ENCODE measurements at places on chromosomes 3 and 15.
A peak's percentile ranks its signal among the peaks of the same experiment; 100 is the strongest.

- no peak for DNase-seq
Observed at GRCh38 chr15:85615930-85616329, 178.8 kb downstream of the KLHL25 start.

GRCh38 chr3:70748593-70748992, 436.2 kb upstream of the MDFIC2 start:
- DNase-seq: no peak

DNA sequence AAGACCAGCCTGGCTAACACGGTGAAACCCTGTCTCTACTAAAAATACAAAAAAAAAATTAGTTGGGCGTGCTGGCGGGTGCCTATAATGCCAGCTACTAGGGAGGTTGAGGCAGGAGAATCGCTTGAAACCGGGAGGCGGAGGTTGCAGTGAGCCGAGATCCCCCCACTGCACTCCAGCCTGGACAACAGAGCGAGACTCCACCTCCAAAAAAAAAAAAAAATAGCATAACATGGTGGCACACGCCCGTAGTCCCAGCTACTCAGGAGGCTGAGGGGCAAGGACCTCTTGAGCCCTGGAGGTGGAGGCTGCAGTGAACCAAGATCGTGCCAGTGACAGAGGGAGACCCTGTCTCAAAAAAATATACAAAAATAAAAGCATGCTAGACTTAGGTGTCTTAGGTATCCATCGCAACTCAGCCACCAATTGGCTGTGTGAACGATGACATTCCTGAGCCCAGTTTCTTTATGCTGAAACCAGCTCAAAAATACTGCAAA, 6.2 kb downstream of the PLCH1 start:
- no peak for DNase-seq

GRCh38 chr3:188133646-188134045, 20.3 kb upstream of the LPP start:
- DNase-seq: no peak

DNA sequence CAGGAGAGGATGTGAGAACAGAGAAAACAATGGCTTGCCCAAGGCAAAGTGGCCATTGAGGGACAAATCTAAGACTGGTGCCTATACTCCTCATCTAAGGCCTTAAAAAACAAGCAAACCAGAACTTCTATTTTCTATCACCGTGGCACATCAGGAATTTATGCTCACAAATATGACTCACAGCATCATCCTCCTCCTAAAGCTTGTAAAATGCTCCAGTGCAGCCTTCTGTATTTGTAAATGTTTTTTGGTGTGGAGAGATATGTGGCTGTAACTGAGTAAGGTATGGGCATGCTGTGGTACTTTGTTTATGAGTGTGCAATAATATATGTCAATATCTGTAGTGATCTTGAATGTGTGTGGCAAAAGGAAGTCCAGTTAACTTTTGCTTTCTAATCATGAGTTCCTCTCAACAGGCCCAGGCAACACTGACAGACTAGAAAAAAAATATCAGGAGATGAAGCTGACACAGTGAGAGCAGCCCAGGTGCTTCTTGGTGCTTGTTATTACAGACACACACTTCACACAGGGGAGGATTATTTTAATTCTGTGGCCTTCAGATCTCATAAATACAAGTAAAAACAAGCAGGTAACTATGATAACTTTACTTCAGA, 60.3 kb downstream of the CTNNB1 start:
- no peak for DNase-seq

- DNase-seq: no peak
Observed at GRCh38 chr3:64028754-64029153, 5.5 kb upstream of the PSMD6 start.

DNA sequence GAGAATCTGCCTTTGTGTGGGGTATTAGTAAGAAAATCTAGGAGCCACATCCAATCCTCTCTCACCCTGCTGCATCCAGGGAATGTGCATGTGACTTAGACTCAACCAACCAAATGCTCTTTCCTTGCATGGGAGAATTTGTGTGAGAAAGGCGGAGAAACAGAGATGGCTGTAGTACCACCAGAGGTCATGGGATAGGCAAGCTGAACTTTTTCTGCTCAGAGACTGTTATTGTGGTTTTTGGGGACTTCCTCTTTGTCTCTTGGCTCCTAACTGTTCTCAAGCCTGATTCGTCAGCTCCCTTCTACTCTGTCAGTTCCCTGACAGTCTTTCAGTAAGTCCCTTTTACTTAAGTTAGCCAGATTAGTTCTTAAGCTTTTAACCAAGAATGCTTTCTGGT, 2.6 kb upstream of the ZSCAN2 start:
- no peak for DNase-seq

DNA sequence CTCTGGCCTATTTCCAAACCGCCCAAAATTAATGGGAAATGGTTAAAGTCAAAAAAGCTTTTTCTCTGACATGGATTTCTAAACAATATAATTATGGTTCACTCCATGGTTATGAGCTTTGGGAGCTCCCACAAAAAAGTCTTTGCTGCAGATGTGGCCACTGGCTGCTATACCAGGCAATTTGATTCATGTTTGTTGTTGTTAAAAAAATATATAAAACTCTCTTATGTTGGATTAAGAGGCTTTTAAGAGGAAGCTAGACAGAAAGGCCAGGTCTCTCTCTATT, 258.6 kb downstream of the TIGIT start:
- DNase-seq: peak; percentile 11

- DNase-seq: no peak
Observed at GRCh38 chr3:169116056-169116693, 547.3 kb downstream of the MECOM start.

DNA sequence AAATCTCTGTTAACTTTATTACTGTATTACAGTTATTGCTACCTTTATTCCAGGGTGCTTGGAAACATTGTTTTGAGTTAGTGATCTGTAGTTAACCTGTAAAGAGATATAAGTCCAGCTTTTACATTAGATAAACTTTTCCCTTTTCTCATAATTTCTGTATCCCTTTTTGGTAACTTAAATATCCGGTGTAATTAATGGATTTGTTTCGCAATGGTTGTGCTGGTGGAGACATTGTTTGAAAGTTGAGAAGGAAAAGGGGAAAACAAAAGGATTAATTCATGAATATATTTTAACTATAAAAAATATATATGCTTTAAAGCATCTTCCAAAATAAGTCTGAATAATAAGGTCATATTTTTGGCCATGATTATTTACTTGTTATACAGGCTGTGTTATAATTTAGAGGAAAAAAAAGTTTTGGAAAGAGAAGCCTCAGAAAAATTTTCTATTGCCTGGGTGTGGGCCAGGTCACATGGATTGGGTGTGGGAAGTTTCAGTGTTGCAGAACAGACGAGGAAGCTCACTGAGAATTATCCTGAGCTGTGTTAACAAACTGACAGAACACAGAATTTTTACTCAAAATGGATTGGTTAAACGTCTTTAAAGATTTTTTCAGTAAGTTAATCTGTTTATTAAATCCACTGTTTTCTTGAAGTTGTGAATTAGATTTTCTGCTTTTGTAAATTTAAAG, 27.7 kb upstream of the IL20RB start:
- DNase-seq: no peak

GRCh38 chr3:17444865-17445264, 297.6 kb downstream of the TBC1D5 start:
- DNase-seq: no peak

GRCh38 chr3:17491601-17492000, 250.8 kb downstream of the TBC1D5 start:
- DNase-seq: peak; percentile 25

All from AG09309 (cell line).